ENCODE measurements at places on chromosomes 2 and 18. TPM values are rescaled to one million over a fixed set of nuclear protein-coding genes. Genes with fewer than 3 reads are reported as not detected.

DNA sequence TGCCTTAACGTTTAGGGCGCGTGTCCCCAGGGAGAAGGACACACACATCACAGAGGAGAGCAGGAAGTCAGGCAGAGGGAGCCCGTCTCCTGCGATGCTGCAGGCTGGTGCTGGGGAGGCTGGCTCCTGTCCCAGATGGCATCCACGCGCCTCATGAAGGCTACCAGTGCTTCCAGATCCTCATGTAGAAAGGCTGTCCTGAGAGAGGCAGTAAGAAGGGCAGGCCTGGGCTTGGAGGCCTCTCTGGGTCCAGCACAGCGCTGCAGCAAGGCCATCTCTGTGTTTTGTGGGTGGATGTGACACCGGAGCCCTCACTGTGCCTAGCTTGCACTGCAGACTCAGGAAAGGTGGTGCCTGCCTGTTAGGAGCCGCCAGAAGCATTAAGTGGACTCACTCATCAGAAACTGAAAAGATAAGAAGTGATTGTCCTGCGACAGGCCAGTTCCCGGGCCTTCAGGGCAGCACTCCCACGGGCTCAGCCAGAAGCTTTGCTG lies 62.7 kb downstream of the FAM168B start:
- no peak for DNase-seq

DNA sequence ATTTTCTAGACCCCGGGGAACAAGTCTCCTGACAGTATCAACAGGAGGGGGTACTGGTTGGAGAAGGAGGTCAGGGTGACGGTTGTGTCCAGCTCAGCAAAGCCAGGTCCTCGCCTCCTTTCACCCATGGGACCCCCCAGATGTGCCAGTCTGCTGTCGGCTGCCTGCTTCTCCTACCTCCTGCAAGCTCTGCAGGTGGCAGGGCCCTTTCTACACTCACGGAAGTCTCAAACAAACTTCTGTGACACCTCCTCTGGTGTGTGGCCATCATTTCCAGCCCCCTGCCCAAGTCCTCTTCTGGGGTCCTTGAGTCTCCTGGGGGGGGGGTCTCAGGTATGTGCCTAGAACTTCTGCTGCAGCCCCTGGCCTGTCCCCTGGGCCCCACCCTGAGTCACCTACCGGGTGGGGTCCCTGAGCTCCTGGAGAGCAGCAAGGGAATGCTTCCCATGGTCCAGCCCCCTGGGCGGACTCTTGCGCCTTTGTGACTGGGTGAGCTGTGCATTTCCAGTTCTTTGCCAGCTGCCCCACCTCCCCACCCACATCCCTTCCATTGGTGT lies 12.8 kb downstream of the SH3RF3 start:
- no peak for DNase-seq

DNA sequence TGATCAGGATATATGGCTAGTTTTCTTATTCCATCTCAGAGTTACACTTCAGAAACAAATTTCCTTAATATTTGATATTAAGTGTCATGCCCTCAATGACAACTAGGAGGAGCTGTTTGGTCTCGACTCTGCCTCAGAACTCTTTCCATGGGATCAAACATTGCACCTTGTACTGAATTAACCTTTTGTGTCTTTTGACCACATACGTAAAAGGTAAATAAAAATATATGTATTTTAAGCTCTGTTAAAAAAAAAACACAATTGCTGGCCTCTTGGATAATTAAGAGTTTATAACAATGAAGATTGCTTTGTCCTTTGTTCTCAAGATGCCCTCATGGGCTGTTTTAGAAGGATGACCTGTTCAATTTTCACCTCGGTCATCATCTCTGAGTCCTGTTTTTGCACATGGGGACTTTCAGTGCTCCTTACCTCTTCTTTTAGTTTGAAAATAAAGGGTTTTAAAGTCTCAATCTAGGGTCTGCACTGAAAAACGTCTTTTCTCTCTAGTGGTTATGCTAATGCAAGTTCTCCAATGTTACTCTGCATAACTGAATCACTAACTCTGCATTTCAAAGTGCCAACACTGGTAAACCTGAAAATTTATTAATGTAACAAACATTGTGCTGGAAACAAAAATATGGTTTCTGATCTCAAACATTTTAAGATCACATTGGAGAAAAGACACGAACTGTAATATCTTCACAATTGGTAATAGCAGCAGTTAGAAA lies 18.8 kb upstream of the FN1 start:
- DNase-seq, result no peak

- DNase-seq, result no peak
These were observed 12.7 kb downstream of the KCNF1 start for GRCh38 chr2:10924441-10924840.

- no peak for DNase-seq
These were observed 65.2 kb upstream of the MGAT4A start for GRCh38 chr2:98795891-98796676.

- DNase-seq, result no peak
These were observed 29.2 kb downstream of the CDH2 start for GRCh38 chr18:28147674-28148171.

DNA sequence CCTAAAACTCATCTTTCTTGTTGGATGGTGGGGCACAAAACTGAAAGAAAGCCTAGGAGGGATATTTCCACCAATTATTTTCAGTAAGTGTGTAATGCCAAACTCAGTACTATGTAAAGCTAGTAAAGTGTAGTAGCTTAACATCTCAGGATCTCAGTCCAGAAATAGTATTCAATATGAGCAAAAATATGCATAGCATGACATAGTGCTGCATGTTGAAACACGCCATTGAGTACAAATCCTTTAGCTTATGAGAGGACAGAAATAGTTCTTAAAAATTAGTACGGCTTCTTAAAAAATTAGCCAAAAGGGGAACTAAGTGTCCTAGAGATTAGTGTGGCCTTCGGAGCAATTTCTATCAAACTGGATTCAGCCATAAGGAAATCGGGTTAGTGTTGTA lies 21.7 kb upstream of the ATL2 start:
- DNase-seq, result no peak

ACMSD gene
- polyA plus RNA-seq, result not detected

- no peak for DNase-seq
These were observed 27.9 kb downstream of the RAB27B start for GRCh38 chr18:54856105-54856646.

DNA sequence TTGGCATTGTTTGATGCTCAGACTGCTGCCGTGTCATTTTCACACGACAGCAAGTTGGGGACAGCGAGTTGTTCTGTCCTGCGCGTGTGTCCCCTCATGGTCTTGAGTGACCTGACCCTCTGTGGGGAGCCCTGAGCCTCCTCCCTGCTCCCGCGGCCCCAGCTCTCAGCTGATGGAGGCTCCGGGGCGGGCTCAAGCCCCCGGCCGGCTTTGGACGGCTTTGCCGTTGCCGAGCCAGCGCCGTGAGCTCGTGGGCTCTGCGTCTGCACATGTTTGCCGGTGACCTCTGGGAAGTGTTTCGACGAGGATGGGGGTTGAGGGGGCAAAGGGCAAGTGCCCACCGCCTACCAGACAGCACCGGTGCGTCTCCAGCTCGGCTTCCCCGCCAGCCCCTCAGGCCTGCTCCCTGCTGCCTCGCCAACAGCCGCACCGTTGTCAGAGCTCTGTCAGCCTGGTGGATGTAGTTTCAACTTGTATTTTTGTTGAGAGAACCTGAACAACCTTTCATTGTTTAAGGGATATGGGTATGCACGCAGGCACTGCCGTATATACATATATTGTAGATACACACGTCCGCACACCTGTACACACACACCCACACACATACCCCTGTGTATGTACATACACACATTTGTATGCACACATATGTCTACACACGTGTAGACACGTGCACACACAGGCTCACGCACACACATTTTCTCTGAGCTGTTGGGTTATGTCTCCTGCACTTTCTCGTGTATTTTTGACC lies 13.7 kb downstream of the PDCD1 start:
- DNase-seq, result no peak

GRCh38 chr2:105052773-105053172 lies 14.9 kb downstream of the MRPS9 start:
- DNase-seq, result no peak

- DNase-seq, result no peak
These were observed 122.5 kb downstream of the PLA2R1 start for GRCh38 chr2:159939946-159940345.

DNA sequence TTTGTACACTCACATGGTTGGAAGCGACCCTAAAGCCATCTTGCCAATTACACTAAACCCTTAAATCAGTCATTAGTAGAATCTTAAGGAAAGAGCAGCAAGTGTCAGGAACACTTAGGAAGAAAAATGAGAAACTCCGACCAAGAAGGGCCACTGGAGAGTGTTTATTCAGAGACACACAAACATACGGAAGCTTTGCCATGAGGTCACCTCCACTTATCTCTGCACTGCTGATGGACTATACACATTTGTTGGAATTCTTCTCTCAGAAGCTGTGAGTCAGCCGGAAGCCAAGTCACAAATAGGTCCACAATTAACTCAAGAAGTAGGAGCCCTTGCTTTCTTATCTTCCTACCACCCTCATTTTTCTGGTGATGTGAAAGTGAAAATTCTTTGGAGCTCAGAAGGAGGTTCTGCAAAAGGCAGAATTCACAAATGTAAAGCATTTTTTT lies 21.6 kb downstream of the BMP10 start:
- no peak for DNase-seq

DNA sequence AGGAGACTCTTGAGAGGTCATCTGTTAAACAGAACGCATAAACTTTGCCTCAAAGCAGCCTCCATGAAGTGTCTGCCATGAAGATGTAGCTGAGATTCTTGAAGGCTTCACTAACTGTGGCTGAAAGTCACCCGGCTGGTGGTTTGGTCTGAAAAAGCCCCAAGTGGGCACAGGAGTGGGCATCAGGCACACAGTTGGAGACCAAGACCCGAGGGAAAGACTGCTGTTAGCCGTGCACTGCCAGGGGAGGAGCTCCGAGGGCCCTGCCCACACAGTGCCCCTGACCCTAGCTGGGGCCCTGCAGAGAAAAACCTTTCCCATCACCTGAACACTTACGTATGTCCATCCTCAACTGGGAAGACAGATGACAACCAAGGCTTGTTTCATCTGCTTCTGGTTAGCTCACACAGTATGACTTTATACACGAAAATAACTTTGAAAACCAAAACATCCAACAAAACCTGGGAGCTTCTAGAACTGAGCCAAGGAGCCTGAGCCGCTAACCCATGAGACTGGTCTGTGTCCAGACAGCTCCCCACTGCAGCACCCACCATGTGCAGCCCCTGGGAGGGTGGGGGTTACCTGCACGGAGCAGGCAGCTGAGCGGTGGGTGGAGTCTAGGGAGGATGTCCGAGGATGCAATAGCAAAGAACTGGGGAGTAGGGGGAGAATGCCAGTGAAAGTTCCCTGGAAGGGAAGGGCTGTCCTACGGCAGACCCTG lies 15.4 kb downstream of the HJURP start:
- no peak for DNase-seq

DNA sequence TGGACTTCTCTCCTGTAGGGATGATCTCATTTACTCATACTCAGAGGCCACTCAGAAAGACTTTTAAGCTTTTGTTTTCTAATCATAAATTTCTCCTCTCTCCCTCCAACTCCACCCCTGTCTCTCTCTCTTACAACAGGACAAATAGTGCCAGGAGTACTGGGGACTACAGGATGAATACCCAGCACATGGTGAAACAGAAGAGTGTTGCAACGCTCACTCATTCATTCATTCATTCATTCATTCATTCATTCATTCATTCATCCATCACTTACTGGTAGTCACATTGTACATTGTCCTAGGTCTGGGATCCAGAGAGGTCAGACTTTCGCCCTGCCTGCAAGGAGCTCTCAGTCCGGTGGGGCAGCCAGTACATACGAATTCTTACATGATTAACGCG lies 97.6 kb downstream of the KLHL29 start:
- DNase-seq, result no peak

ADGRF3 gene
- polyA plus RNA-seq, result 0.09 TPM

- no peak for DNase-seq
These were observed 436.6 kb downstream of the LRATD1 start for GRCh38 chr2:15069149-15069548.

DNA sequence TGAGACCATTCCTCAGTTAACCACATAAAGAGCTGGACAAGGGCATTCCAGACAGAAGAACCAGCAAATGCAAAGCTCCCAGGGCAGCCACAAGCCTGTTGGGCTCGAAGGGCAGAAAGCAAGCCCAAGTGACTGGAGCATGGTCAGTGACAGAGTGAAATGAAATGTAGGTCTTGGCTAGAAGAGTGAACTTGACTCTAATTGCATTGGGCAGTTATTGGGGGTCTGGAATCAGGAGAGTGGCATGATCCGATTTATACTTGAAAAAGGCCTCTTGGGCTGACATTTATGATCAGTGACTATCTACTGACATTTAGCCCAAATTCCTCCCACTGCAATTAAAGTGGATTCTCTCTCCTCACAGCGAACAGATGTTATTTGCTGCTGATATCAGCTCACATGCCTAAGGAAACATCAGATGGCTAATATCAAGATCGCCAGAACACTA lies 152.5 kb upstream of the KLF7 start:
- no peak for DNase-seq

UGT1A5 gene
- polyA plus RNA-seq, result not detected

DNA sequence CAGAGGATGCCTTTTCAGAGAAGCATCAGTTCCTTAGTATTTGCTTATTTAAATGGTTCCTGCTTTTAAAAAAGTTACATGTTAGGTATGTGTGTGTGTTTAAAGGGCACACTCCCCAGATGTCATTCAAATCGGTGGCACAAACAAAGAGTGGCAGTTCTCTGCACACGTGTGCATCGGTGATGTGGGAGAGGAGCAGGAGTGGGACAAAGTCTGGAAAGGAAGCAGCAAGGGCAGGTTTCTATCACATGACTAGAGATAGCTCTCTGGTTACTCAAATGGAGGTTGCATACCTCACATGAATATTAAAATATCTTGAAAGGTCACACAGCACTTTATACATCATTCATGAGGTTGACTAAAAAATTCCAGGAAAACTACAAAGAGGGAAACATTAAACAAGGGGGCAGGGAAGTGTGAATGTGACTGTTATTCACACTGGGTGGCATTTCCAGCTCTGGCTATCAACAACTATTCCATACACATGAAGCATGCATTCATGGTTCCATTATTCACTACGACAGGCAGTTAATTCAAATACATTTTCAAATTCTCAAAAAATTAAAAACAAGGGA lies 64.7 kb downstream of the SEPTIN10 start:
- DNase-seq, result no peak

DNA sequence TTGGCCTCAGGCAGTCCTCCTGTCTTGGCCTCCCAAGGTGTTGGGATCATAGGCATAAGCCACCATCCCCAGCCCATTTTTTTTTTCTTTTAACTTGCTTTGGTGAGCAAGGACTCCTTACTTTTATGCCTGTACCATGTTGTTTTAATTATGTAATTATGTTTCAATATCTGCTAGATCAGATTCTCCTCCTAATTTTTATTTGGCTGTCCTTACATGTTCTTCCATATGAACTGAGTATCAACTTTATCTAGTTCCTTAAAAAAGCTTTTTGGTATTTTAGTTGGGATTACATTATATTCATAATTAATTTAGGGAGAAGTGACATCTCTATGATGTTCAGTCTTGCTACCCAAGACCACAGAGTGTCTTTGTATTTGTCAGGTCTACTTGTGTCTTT lies 16.3 kb downstream of the GPN1 start:
- no peak for DNase-seq

- DNase-seq, result no peak
These were observed 49.0 kb downstream of the STRADB start for GRCh38 chr2:201500534-201500933.

- no peak for DNase-seq
These were observed 20.9 kb upstream of the SMAD4 start for GRCh38 chr18:51009072-51009471.

All from naive thymus-derived CD8-positive, alpha-beta T cell (primary cell).